Stimulated activated naive CD4-positive, alpha-beta T cell (primary cell): ENCODE measurements at places on chromosomes 6 and 20.

DNA sequence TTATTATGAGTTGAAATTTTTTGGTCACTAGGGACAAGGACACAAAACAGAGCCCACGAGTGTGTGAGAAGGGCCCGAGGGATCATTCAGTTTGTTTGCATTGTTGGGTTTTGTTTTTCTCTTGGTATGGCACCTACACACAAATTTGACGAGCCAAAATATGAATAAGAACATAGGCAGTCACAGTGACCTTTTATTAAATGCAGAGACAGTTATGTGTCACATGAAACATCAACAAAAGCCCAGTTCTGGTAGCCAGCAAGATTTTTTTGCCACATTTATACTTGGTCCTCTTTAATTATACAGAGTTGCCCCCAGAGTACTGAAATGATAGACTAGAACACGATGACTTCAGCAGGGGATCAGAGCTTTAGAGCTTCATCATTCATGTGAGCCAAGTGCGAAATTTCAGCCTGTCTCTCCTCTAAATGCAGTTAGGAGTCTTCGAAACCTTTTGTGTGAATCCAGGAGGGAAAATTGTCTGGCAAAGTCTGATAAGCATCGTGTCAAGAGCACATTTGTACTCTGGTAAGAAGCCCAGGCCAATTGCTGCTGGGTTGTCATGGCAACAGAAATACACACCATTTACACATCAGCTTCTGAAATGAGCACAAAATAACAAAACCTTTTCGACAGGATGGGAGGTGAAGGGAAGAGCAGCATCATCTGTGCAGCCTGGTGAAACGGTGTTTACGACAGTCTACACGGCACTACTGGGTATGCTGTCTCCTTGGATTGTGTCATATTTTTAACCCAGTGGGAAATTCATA, 79.2 kb upstream of the RIPOR2 start:
- peak; percentile 84 for DNase-seq

- DNase-seq: no peak
These were observed 49.6 kb downstream of the MOCS1 start for GRCh38 chr6:39884696-39885095.

GRCh38 chr6:44023586-44024454, 103.4 kb downstream of the MRPL14 start:
- DNase-seq: no peak

GRCh38 chr20:63737945-63738686, 1.5 kb upstream of the SLC2A4RG start:
- peak; percentile 14 for DNase-seq
